Temporal lobe (tissue), 4 donors: ENCODE measurements at places on chromosomes 5 and 9. TPM values are rescaled to one million over a fixed set of nuclear protein-coding genes. Genes with fewer than 3 reads are reported as not detected.

The QRFP gene
- not detected for total RNA-seq

The KCNN2 gene
- total RNA-seq, result 15.0 TPM

The FAM81B gene
- 0.25 TPM for total RNA-seq

The PCDHGA9 gene
- total RNA-seq, result 12.8 TPM

The MYMK gene
- total RNA-seq, result not detected

The UGT3A1 gene
- not detected for total RNA-seq
